ENCODE measurements at places on chromosomes 7 and 10. TPM values are rescaled to one million over a fixed set of nuclear protein-coding genes. Genes with fewer than 3 reads are reported as not detected.

- DNase-seq: no peak
Measured at GRCh38 chr10:82643601-82644000, 768.6 kb downstream of the NRG3 start.

Gene PON3
- total RNA-seq: 0.54 TPM

DNA sequence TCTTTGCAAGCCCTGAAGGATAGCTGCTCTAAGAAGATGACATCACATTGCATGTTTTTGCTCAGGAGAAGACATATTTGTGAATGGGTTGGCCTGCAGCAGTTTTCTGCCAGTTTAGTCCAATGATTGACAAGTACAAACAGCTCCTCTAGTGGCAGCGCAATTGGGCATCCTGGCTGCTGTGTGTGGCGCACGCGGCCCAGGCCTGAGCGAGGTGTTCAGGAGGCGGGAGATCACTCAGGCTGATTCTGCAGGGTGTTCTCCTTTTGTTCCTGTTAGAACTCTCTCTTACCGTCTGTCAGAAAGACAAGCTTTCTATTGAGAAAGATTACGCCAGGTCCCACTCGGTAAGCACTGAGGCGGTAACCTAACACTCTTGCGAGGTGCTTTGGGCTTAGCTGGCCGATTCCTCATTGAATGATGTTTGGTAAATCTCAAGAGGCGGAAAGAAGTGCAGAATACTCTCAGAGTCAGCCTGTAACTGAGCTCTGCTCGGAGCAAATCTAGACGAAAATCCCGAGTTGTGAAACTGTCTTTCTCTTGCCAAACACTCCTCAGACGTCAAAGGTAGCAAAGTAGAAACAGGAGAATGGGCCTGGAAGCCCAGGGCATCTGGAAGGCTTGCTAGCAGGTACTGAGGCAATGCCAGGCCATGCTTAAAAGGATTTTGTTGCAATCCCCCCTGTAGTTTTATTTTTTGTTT lies 219.2 kb upstream of the BMPER start:
- no peak for DNase-seq

GRCh38 chr7:11290863-11291262 lies 317.2 kb downstream of the PHF14 start:
- no peak for DNase-seq

DNA sequence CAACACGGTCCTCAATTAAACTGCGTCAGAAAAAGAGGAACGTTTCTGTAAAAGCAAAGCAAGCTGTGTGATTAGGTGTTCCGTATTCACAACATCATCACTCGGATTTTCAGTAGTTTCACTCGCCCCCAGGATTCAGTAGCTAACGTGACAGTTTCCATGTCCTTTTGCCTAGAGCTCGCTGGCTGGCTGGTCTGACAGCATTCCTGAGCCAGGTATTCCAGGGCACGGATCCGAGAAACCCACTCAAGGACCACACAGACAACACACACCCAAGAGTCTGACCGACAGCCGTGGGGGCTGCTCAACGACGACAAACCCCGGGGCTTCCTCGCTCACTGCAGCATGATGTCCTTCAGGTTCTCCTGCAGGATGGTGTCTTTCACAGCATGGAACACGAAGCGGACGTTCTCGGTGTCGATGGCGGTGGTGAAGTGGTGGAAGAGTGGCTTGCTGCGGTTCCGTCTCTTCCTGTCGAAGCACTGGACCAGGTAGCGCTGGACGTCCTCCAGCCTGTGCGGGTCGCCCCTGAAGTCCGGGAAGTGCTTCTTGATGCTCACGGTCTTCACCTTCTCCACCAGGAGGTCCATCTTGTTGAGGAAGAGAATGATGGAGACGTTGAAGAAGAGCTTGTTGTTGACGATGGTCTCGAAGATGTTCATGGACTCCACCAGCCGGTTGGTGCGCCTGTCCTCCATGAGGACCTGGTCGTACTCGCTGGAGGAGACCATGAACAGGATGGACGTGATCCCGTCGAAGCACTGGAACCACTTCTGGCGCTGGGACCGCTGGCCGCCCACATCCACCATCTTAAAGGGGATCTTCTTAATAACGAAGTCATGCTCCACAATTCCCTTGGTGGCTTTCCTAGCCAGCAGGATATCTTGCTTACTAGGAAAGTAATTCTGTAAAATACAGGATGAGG lies 43.1 kb downstream of the AMZ1 start:
- peak; percentile 56 for DNase-seq

Gene CLRN3
- total RNA-seq: not detected

Gene SAP25
- total RNA-seq: not detected

GRCh38 chr7:23123465-23123864 lies 17.9 kb downstream of the KLHL7 start:
- DNase-seq: no peak

Gene HOGA1
- 20.4 TPM for total RNA-seq

DNA sequence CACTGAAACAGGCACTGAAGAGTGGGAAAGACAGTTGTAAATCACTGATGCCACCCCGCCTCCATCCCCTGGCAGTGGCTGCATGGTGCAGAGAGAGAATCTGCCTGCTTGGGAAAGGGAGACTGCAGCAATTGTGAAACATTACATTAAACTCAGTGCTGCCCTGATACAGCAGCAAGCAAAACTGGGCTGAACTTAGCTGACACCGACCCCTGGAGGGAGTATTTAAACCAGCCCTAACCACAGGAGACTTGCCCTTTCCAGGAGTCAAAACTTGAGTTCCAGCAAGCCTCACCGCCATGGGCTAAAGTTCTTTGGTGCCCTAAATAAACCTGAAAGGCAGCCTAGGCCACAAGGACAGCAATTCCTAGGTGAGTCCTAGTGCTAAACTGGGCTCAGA lies 109.4 kb upstream of the PLPP4 start:
- DNase-seq: no peak

- DNase-seq: no peak
Measured at GRCh38 chr10:70055550-70055949, 2.9 kb downstream of the MACROH2A2 start.
